ENCODE measurements at places on chromosomes 12 and 14.
A peak's percentile ranks its signal among the peaks of the same experiment; 100 is the strongest.

GRCh38 chr14:50920482-50921230 lies 23.6 kb downstream of the PYGL start:
- no peak for DNase-seq

- no peak for DNase-seq
Observed at GRCh38 chr12:55467836-55468235, 2.1 kb downstream of the OR6C70 start.

- DNase-seq = no peak
Observed at GRCh38 chr12:124236625-124237031, 58.3 kb upstream of the RFLNA start.

DNA sequence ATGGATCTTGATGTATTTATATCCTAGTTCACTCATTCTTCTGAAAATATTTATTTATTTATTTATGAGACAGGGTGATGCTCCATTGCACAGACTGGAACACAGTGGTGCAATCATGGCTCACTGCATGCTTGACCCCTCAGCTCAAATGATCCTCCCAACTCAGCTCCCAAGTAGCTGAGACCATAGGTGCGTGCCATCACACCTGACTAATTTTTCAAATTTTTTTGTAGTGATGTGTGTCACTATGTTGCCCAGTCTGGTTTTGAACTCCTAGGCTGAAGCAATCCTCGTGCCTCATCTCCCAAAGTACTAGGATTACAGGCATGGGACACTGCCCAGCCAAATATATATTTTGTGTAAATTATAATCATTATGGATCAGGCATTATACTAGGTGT lies 595.6 kb upstream of the ATP2B1 start:
- DNase-seq = no peak

DNA sequence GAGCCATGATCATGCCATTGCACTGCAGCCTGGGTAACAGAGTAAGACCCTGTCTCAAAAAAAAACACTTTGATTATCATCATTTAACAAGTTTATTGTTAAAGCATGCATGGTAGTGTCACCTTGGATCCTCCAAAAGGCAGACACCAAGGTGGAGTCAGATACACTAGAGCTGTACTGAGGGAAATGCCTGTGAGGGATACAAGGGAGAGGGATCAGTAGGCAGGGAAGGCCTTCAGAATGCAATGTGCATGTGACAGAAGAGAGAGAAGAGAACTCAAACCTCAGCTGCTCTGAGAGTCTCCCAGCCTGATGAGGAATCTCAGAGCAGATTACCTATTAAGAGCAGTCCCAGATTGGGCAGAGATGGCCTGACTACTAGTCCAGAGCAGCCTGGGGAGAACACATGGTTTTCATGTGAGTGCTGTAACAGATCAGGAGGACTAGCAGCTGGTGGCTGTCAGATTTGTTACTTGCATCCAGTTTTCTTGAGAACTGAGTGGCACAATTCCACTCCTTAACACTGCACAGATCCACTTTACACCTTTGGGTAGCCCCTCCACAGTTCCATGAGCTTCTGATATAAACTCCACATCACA lies 38.0 kb upstream of the A2ML1 start:
- DNase-seq = no peak

- DNase-seq = no peak
Observed at GRCh38 chr14:51020024-51020710, 74.7 kb downstream of the TRIM9 start.

- DNase-seq = no peak
Observed at GRCh38 chr14:66137081-66137480, 349.1 kb upstream of the CCDC196 start.

GRCh38 chr14:49966304-49966809 lies 73.5 kb downstream of the ARF6 start:
- DNase-seq = no peak

DNA sequence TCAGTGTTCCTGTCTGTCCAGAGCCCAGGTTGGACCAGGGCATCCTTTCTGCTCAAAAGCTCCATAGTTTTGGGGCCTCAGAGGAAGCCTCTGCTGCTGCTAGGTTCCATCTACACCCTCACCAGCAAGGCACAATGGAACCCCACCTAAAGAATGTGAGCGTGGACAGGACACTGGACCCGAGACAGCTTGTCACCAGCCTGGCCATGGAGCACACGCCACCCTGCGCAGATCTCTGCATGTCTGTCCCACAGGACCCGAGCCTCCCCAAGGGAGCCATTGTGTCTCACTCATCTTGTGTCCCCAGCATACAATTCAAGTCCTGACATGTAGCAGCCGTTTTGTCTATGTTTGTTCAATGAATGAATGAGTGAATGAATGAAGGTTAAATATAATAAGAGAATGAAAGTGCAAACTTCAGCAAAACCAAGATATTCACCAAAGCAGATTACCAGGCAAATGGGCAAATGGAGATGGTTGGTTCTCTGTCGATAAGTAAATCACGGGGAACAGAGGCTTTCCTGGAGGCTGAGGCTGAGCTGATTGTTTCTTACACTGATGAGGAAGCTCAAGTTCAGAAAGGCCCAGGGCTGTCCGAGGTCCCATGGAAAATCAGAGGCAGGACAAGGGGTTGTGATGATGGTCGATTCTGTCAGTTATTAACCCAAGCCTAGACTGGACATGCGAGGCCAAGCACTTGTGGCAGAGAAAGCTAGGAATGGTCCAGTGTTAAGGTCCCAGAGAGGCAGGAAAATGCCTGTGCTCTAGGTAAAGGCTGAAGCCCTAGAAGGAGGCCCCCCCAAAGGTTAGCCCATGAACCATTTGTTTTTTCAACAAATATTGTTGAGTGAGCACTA lies 27.0 kb downstream of the SERPINA3 start:
- no peak for DNase-seq

DNA sequence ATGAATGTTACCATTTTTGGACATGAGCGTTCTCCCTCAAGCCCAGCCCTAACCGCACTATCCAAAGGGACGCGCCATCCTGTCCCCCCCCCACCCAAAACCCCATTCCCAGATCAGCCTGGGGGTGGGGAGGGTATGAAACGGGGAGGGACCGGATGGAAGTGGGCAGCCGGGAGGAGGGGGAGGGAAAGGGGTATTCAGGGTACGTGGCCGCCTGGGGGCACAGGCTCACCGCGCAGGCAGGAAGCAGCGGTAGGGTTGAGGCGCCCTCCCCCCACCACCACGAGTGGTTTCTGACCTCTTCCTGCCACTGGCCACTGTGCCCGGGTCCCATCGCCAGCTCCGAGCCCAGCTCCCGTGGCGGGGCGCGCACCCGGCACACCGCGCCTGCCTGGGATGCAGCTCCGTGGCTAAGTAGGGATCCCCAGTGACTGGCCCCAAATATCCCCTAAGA lies 1.4 kb downstream of the ACTN1 start:
- DNase-seq = peak; percentile 27

All from K562 (cell line).